ENCODE measurements at places on chromosomes 6 and 20.

GRCh38 chr20:1995531-1996310 lies 1.9 kb upstream of the PDYN start:
- DNase-seq = no peak

GRCh38 chr6:36492621-36493020 lies 49.8 kb downstream of the KCTD20 start:
- DNase-seq = no peak

DNA sequence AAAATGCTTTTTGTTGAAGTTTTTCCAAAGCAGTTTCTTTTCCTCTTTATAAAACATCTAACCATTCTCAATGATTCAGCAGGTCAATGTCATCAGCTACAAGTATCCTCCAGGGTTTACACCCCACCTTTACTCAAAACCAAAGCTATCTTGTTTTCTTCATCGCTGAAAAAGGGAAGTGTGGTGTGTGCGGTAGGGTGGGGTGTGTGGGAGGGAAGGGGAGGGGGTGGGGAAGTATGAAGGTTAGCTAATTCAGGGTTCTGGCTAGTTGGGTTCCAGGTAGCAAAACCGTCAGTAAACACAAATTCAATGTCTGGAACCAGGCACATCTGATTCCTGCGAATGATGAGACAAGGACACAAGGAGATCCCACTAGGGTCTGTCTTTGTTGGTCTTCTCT lies 189.6 kb downstream of the GJA10 start:
- DNase-seq = peak; percentile 67

DNA sequence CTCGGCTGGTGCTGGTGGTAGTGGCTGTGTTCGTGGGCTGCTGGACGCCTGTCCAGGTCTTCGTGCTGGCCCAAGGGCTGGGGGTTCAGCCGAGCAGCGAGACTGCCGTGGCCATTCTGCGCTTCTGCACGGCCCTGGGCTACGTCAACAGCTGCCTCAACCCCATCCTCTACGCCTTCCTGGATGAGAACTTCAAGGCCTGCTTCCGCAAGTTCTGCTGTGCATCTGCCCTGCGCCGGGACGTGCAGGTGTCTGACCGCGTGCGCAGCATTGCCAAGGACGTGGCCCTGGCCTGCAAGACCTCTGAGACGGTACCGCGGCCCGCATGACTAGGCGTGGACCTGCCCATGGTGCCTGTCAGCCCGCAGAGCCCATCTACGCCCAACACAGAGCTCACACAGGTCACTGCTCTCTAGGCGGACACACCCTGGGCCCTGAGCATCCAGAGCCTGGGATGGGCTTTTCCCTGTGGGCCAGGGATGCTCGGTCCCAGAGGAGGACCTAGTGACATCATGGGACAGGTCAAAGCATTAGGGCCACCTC lies 8.8 kb downstream of the NPBWR2 start:
- no peak for DNase-seq

DNA sequence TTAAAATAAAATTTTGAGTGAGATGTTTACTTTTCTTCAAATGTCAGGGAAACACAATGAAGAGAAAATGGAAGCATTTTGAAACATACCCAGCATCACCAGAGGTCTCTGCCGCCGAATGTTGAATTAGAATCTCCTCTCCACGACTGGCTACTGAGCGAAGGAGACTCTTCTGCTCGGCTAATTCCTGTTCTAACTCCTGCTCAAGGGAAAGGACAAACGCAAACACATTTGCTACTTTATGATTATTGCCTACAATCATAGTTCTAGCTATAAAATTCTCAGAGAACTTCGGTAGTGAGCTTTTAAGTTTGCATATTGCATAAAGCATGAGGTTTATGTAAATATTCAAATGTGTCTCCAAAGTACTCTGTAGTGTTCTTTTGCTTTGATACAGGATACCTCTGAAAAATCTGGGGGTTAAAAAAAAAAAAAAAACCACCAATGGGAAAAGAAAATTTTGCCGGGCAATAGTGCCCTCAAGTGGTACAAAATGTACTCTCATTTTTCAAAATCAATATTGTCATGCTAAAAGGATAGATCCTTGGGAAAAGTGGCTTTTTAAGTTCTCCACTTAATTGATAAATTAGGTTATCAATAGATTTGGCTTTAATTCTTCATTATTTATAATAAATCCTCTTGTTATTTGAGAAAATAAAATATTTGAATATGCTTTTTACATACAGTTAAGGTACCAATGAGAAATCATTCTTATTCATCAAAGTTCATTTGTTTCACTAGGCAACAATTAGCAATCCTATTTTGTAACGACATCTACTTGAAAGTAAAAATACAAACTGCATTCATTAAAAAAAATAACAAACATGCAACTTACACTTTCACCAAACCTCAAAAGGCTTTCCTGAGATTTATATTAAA lies 369.0 kb downstream of the SYNE1 start:
- DNase-seq = peak; percentile 55

DNA sequence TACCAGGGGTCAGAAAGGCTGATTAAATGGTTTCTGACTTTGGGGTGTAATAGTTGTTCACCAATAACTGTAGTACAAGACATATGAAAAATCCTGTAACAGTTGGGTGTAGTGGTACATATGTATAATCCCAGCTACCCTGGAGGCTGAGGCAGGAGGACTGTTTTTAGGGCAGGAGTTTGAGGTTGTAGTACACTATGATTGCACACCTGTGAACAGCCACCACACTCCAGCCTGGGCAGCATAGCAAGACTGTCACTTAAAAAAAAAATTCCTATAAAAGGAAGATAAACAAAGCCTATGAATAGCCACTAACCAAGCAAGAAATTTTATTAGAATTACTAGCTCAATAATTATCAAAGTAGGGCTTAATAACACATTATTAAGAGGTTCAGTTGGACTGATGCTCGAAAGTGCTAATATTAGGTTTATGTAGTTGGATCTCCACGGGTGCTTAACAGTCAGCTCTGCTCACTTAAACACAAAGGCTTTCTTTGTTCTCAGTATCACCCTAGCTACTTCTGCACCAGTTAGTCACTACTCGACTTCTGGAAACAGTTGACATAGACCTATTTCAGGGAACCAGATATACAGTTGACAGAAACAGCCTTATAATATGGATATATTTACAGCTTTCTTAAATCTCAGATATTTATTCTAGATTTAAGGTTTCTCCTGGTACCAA lies 113.0 kb downstream of the MTFR2 start:
- DNase-seq = no peak

GRCh38 chr6:42782689-42783176 lies 881 bp downstream of the BICRAL start:
- DNase-seq = peak; percentile 72

GRCh38 chr20:21105429-21106170 lies 558 bp downstream of the LINC00237 start:
- no peak for DNase-seq

- no peak for DNase-seq
Measured at GRCh38 chr6:156256161-156256560, 521.0 kb upstream of the ARID1B start.

DNA sequence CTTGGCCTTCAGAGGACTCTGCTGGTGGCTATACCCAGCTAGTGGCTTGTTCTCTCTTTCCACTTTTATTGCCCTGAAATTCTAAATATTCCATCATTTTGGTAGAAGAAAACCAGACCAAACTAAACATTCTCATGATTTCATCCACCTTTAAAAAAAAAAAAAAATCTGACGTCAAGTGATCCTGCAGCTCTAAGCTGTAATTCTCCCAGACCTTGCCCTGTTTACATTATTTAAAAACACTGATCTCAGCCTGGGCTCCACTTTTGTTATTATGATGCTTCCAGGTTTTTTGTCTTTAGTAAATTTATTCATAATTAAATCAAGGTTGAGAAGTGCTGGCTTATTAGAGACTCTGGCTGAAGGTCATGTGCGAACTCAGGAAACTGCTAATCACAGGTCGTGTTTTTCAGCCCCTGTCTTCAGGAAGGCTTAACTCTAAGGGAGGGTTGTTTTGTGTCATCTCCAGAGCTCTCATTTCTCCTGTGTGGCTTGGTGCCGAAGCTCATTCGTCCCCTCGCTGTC lies 114.4 kb downstream of the MTHFD1L start:
- no peak for DNase-seq

- no peak for DNase-seq
Measured at GRCh38 chr6:37923514-37923913, 104.0 kb downstream of the ZFAND3 start.
